ENCODE measurements at places on chromosomes 5 and 9.

- no peak for DNase-seq
Observed at GRCh38 chr9:91750343-91750742, 199.7 kb downstream of the ROR2 start.

GRCh38 chr9:93291536-93292287 is 107.8 kb downstream of the WNK2 start:
- DNase-seq = no peak

DNA sequence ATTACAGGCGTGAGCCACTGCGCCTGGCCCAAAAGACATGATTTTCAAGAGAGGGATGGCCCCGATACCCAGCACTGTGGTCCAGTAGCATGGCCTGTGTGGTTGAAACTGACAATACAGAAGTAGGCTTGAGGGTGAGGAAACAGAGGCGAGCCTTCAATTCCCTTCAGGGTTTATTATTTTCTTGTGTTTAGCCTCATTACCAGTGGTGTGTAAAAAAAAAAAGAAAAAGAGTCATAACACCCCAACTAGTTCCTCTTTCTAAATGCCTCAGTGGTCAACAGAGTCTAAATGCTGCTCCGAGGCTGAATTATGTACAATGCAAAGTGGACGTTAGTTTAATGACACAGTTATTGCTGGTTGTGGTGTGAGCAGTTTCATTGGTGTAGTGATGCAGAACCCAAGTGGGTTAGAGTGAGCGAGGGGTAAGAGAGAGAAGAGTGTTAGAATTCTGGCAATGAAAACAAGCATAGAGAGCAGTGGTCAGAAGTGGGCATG is 58.8 kb downstream of the SNX30 start:
- no peak for DNase-seq

- DNase-seq = no peak
Observed at GRCh38 chr5:64767959-64768357, 533 bp downstream of the SREK1IP1 start.

DNA sequence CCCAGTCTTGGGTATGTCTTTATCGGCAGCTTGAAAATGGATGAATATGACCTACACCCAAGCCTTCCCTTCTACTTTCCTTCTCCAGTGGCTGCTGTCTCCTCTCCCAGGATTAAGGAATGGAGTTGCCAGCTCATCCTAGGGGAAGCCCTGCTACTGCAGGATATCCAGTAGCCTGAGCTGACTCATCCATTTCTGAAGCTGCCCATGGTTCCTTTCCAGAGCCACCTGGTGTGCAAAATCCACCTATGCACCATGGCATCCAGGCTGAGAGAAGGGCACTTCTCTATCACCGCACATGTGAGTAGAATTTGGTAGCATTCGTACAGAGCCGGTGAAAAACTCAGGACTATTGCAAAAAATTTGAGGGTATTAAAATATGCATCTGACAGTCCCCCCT is 290.8 kb downstream of the YTHDC2 start:
- DNase-seq = no peak

- DNase-seq = no peak
Observed at GRCh38 chr9:132249123-132249522, 87.3 kb downstream of the NTNG2 start.
